ENCODE measurements at places on chromosomes 5 and 9.

- peak; percentile 15 for DNase-seq
These were observed 49.2 kb downstream of the ANXA1 start for GRCh38 chr9:73200694-73201452.

GRCh38 chr5:53569453-53569852, 9.0 kb downstream of the NDUFS4 start:
- DNase-seq, result no peak

DNA sequence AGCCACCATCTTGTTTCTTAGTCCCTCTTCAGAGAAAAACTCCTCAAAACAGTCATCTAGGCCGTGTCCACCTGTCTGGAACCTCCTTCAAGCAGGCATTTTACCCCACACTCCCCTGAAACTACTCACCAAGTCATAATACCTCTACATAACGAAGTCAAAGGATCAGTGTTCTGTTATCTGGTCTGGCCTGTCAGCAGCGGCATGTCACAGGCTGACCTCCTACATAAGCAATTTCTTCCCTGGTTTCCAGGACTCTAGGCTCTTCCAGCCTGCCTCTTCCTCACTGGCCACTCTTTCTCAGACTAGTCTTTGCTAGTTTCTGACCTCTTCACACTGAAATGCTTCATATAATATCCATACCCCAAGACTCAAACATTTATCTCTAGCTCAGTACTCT, 72.2 kb downstream of the SPTLC1 start:
- no peak for DNase-seq

GRCh38 chr9:137575716-137576411, 2.9 kb downstream of the DPH7 start:
- DNase-seq, result no peak

DNA sequence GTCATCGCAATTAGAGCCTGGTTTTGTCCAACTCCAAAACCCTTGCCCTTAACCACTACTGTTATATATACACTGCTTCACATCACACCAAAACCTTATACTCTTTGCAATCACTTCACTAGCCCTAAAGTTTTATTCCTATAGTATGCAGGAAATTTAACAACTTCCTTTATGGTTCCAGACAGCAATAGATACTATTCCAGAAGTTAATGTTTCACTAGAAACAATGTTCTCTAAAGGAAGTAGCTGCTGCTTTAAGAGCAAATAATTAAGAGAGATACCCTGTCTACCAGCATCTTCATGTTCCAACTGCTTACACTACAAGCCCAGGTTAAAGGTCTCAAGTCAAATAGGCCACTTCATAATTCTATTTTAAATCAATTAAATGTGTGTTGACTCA, 22.0 kb downstream of the FREM1 start:
- DNase-seq, result no peak

DNA sequence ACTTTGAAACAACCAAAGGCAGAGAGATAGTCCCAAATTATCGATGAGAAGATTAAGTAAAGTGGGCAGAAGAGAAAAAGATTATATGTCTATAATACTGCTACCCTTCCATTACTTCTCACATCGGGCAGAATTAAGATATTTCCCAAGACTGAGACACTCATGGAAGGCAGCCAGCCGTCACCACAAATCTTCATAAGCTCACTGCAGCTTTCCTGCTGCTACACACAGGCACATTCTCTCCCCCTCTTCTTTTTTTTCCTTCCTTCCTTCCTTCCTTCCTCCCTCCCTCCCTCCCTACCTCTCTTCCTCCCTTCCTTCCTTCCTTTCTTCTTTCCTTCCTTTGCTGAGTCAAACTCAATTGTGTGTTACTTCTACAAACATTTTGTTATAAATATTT, 58.7 kb upstream of the SPATA31C2 start:
- DNase-seq, result no peak

GRCh38 chr5:130425424-130425823, 521.2 kb downstream of the CHSY3 start:
- no peak for DNase-seq

DNA sequence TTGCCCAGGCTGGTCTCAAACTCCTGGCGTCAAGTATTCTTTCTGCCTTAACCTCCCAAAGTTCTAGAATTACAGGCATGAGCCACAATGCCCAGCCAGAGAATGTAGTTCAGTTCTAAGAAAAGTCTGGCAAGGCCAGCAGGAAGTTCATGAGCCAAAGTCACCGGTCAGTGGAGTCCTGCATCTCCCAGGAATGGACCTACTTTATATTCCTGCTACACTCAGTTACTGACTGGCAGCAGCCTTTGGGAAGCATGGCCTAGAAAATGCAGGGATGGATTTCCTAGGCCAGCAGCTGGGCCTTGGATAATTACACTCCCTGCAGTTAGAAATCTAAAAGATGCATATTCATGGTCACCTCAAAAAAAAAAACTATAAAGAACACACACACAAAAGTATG, 135.7 kb downstream of the CAAP1 start:
- DNase-seq, result no peak

DNA sequence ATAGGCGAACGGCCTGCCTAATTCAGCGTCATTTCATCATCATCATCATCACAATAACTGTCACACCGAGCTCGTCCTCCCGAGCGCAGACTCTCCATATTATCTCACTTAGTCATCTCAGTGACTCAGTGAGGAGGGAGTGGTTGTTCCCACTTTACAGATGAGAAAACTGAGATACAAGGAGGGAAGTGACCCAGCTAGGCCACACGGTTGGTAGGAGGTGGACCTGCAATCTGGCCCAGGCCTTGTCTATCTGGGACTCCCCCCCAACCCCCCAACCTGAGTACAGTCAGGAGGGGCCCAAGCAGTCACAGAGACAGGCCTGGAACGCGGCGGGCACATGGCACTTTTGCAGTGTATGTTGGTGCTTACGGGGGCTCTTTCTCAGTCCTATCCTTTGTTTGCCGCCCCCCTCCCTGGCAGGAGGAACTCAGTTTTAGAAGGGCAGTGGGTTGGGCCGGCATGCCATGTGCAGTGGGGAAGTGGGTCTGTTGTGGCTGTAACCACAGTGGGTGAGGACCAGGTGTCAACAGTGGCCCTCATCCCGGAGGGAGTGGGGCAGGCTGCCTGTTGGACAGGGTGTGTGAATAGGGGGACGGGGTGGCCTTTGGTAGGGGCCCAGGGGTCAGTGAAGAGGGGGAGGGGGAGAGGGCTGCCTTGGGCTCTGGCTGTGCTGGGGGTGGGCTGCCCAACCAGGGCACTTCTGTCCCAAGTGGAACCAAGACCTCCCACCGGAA, 1.7 kb upstream of the RXRA start:
- DNase-seq, result no peak

DNA sequence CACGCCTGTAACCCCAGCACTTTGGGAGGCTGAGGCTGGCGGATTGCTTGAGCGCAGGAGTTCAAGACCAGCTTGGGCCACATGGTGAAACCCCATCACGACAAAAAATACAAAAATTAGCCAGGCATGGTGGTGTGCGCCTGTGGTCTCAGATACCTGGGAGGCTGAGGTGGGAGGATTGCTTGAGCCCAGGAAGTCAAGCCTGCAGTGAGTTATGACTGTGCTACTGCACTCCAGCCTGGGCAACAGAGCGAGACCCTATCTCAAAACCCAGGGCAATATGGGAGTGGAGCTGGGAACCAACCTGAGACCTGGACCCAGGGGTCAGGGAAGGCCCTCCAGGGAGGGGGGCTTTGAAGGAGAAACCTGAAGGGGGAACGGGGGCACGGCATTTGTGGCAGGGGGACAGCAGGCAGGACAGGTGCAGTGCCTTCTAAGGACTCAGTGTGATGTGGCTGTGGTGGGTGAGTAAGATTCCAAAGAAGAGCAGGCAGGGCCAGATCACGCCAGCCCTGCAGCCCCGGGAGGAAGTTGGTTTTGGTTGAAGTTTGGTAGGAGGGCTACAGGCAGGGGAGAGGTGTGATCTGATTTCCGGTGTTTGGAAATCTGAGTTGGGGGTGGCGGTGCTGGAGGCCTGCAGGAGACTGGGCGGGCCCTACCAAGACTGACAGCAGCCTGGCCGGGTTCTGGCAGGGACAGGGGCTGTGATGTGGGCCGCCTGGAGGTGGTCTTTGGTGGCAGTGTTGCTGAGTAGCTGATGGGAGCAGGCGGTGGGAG, 46.2 kb downstream of the NTNG2 start:
- DNase-seq, result no peak

GRCh38 chr5:137651022-137651421, 84.9 kb downstream of the KLHL3 start:
- DNase-seq, result no peak

DNA sequence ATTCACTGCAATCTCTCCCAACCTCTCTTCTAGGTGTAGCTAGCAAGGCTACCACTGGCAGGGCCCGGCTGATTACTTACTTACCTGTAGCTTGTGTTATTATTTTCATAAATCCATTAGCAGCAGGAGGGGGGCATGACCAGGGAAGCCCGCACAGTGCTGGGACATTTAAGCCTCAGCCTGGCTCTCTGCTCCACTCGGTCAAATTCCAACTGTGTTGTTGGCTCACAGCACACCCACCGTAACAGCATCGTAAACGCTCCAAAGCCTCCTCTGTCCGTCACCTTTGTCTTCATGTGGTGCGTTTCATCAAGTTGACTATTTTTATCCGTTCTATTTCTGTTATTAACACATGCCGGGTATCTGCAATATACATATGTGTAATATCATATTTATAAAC, 264.7 kb downstream of the NSG2 start:
- DNase-seq, result no peak

DNA sequence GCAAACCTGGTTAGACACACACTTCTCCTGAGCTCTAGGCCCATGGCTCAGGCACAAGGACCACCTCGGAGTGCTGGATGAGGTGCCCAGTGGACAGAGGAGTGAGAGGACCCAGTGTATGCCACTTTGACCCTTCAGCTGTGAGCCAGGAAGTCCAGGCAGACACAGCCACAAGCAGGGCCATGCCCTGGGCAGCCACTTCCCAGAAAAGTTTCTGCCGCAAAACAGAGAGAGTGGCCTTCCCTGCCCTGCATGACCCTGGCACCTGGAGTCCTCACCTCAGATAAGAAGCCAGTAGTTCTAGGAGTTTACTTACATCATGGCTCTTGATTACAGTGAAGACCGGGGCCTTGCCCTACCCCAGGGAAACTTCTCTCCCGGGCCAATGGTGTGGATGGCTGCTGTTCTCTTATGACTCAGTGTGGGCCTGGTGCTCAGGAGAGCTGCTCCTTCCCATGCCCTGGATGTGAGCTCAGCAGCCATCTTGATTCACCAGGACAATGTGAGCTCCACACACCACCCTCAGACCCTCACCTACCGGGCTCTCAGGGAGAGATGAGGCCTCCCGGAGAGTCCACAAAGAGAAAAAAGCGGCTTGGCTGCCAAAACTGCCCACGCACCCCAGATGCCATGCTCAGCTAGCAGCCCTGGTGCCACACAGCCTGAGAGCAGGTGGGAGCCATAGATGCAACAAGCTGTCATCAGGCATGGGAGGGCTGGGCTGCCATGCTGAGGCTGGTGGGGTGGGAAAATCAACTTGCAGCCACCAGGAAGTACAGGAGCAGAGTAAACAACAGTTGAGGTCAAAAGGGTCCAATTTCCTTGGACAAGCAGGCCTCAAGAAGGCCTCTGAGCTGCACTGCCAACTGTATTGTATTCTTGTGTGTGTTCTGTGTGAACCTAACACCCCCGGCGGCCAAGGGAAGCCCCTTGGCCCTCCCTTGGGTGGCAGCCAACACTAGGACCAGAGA, 11.7 kb upstream of the IRF1 start:
- no peak for DNase-seq

- no peak for DNase-seq
These were observed 11.6 kb downstream of the FCN2 start for GRCh38 chr9:134892221-134892620.

- no peak for DNase-seq
These were observed 702.8 kb downstream of the SEMA5A start for GRCh38 chr5:8842971-8843551.

GRCh38 chr5:175254155-175254554, 189.8 kb downstream of the DRD1 start:
- DNase-seq, result no peak

GRCh38 chr5:8685704-8686103, 816.8 kb downstream of the MTRR start:
- DNase-seq, result no peak

DNA sequence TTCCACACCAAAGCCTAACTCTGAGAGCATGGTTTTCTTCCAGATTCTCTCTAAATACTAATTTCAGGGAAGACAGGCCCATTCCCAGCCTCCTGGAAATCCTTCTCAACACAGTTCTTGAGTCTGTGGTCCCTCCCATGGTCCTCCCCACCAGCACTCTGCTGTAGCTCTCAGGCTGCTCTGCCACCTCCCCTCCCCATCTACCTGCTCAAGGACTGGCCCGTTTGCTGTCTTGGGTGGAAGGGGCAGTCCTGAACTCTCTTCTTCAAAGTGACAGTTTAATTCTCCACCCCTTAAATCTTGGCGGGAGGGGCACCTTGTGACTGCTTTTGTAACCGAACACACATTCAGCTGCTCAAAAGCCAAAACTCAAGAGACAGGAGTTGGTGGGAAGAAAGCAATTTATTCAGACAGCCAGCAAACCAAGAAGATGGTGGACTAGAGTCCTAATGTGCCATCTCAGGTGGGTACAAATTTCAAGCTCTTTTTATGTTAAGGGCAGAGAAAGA, 7.6 kb upstream of the LCN15 start:
- DNase-seq, result no peak

GRCh38 chr5:102216678-102217077, 79.4 kb downstream of the SLCO4C1 start:
- DNase-seq, result peak; percentile 8

DNA sequence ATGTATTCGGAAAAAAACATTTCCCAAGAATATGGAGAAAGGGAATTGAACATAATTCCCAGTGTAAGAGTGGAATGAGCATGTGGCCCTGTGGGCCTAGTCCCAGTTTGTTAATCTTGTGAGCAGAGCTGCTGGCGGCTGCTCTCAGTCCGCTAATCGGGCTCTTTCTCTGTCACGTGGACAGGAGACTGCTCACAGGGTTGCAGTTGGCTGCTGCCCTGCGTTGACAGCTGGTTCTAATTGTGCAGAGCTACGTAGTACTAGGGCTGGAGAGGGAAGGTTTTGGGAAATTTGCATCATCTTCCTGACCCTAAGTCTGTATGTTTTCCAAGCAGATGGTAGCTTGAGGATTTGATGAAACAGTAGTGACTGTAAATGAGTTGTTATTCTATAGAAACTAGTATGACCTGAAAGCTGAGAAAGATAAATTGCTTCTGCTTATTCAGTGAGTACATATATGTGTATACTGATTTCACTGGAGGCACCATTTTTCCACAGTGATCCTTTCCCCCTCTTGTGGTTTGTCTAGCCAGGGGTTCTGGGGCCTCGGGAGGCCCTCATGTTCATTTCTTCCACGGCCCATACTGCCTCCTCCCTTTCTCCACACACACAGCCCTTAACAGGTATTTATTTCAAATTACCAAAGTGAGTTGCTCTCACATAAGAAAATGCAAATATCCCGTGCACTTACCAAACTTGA, 100.6 kb downstream of the ANGPTL2 start:
- no peak for DNase-seq

DNA sequence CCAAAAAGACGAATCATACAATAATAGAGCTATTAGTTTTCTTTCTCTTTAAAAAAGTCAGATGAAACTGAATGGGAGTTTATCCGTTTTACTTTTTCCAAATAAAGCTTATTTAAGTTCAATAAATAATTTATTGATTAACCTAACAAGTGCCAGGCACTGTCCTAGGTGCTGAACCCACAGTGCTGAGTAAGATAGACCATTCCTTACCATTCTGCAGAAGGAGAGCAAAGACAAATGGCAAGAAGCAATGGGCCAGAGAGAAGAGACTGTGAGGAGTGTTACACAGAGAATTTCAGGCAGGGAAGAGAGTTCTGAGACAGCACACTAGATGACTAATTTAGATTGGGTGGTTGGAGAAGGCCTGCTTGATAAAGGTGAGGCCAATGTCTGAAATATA, 127.2 kb downstream of the AUH start:
- no peak for DNase-seq

GRCh38 chr9:93826905-93827544, 128.1 kb downstream of the BARX1 start:
- no peak for DNase-seq

- peak; percentile 83 for DNase-seq
These were observed 9.0 kb downstream of the RGS14 start for GRCh38 chr5:177366528-177367322.
